Activated naive CD4-positive, alpha-beta T cell (primary cell): ENCODE measurements at places on chromosomes 13 and 19.

DNA sequence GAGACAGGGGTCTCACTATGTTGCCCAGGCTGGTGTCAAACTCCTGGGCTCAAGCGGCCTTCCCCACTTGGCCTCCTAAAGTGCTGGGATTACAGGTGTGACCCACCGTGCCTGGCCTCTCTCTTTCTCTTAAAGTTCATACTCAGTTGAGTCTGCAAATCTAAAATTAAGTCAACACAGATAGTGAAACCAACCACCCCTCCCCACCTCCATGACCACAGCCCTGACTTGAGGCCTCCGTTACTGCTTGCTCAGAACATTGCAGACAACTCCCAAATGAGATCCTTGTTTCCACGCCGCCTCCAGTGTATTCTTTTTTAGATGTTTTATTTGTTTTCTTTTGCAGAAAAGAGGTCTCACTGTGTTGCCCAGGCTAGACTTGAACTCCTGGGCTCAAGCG, 94.4 kb downstream of the CACNA1A start:
- DNase-seq, result no peak

- no peak for DNase-seq
These were observed 129.0 kb downstream of the IRS2 start for GRCh38 chr13:109657395-109657794.

- DNase-seq, result no peak
These were observed 87.0 kb upstream of the TSHZ3 start for GRCh38 chr19:31436121-31436776.

DNA sequence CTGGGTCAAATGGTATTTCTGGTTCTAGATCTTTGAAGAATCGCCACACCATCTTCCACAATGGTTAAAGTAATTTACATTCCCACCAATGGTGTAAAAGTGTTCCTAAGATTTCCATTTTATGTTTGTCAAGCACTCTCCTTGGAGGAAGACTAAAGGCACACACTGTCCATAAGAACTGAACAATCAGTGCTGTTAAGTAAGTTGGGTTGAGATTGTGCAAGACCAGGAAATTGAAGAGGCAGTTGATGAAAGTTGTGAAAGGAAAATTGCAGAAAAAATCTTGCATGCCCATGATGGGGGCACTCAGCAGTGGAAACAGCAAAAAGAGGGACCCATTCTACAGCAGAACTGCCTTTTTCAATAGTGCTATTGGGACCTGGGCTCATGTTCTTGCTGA, 323.6 kb downstream of the DLEU7 start:
- no peak for DNase-seq

GRCh38 chr13:114200399-114200911, 21.4 kb downstream of the CFAP97D2 start:
- no peak for DNase-seq

GRCh38 chr13:26168835-26169234, 53.3 kb downstream of the RNF6 start:
- DNase-seq, result no peak

GRCh38 chr19:35696835-35697234, 7.5 kb upstream of the ZBTB32 start:
- no peak for DNase-seq

DNA sequence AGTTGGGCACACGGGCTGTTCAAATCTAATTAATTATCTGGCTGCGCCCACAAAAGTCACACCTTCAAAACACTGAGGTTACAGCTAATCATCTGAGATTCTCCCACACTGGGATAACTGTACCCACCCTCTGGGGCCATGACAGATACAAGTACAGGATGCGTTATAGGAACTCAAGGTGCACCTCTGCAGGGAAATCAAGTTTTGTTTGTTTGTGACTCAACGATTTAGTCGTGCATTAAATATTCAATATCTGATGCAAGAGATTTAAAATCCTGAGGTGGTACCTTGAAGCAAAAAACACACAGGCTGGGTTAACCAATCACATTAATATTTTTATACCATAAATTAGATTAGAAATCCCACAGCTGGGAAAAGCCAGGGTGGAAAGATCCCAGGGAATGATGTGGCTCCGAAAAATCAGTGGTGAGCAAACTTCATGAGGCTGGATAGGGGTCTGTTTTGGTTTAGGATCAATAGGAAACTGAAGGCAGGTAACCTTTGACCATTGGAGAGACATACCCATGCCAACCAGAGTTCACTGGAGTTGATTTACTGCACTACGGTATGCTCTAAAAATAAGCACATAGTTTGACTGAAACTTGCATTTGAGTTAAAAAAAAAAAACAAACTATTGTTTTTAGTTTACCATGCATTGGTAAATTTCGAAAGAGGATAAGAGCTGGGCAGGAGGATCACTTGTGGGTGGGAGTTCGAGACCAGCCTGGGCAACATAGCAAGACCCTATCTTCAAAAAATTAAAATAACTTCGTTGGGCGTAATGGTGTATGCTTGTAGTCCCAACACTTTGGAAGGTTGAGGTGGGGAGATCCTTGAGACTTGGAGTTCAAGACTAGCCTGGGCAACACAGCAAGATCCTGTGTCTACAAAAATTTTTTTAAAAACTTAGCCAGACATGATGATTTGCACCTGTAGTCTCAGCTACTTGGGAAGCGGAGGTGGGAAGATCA, 23.9 kb upstream of the CEBPG start:
- no peak for DNase-seq

GRCh38 chr19:41206926-41207750, 11.9 kb upstream of the AXL start:
- no peak for DNase-seq
